ENCODE measurements at places on chromosomes 7 and 10.

DNA sequence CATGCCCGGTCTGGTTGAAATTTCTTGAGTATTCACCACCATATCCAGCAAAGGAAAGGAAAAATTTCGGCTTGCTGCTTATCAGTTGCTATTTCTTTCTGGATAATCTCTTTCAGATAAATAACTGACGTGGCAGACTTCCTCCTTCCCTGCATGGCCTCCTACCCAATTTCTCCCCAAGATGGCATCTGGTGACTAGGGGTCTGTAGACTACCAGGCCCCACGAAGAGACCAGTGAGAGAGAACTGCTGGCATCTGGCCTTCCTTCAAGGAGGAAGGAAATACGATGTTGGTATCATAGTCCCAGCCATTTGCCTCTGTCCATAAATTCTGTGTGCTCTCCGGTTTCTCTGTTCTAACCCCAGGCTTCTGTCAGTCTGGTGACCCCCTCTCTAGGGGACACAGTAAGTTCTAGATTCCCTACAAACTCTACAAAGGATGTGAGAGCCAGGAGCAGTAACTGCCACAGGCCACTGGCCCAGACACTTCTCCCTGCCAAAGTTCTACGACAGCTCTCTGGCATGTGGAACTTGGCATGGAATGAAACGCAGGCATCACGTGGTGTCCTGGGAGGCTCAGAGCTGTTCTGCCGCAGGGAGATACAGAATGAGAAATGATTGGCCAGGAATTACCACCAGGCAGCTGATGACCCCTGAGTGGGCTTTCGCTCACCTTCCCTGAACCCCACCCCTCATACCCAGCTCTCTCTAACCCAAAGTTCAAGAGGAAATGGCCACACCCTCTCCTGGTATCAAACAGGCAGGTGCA lies 30.0 kb upstream of the MSRB2 start:
- DNase-seq = peak; percentile 70

DNA sequence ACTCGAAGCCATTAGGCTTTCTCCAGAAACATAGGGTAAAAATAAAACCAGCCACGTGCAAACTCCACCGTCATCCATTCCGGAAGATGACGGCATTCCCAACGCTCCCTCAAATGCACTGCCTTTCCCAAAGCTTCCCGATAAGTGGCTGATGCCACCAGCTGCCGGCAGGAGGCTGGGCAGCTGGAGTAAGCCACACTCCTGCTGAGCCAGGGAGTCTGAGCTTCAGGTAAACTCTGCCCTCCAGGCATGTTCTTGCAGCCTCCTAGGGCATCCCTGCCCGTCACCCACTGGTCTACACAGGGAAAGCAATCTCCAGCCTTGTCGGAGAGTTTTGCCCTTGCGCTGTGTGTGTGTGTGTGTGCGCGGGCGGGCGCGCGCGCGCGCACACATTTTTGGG lies 40.5 kb upstream of the TMEM273 start:
- no peak for DNase-seq

- DNase-seq = no peak
Measured at GRCh38 chr10:91617072-91617609, 15.7 kb downstream of the PPP1R3C start.

DNA sequence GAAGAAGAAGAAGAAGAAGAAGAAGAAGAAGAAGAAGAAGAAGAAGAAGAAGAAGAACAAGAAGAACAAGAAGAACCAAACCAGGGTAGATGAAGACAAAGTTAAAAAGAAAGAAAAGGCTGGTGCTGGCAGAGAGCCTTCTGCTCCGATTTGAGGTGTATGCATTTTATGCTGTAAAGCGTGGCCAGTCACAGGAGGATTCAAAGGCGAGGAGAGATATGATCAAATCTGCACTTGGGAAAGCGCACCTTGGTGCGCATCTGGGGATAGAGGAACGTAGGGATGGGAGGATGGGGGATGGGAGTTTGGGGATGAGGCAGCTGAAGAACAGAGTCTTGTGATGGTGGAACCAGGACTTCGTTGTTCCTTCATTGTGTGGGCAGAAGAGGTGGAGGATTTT lies at the start of gene NME8:
TSS of gene NME8 (plus strand) at position 301 of the 400 bp plus-strand sequence. CDS start 1,670 bp downstream, outside the sequence.
- no peak for DNase-seq

GRCh38 chr7:69358163-69358821 lies 240.0 kb upstream of the AUTS2 start:
- DNase-seq = no peak

DNA sequence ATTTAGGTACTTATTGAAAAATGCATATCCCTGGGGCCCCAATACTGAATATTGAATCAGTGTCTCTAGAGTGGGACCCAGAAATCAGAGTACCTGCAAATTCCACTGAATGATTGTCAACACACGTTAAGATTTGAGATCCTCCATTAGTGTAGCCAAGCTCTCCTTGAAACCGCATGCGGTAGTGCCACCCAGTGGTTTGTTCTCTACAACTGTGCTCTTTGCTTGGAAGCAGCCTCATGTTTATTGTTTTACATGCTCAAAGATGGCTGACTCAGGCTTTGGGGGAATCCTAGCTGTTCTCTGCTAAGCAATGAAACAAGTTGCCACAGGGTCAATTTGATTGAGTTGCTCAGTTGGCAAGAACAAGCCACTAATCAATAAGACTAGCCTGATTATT lies 340.2 kb upstream of the CELF2 start:
- DNase-seq = no peak

- no peak for DNase-seq
Measured at GRCh38 chr10:17062009-17062408, 67.6 kb downstream of the CUBN start.

GRCh38 chr10:96507044-96507443 lies 6.7 kb downstream of the TLL2 start:
- no peak for DNase-seq

DNA sequence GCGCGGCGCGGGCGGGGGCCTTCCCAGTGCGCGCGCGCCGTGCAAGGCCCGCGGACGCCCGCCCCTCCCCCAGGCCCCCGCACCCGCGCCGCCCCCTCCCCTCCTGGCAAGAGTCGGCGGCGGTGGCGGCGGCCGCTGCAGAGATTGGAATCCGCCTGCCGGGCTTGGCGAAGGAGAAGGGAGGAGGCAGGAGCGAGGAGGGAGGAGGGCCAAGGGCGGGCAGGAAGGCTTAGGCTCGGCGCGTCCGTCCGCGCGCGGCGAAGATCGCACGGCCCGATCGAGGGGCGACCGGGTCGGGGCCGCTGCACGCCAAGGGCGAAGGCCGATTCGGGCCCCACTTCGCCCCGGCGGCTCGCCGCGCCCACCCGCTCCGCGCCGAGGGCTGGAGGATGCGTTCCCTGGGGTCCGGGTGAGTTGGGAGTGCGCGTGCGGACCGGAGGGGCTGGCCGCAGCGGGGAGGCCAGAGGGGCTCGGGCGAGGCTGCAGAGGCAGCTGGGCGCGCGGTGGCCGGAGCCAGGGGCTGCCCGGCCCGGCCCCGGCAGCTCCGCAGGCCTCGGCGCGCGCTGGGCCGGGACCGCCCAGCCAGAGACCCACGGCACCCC lies at the start of gene BMPR1A:
TSS of gene BMPR1A (plus strand) at position 109 of the 602 bp plus-strand sequence. CDS start 119,400 bp downstream, outside the sequence.
- DNase-seq = no peak

DNA sequence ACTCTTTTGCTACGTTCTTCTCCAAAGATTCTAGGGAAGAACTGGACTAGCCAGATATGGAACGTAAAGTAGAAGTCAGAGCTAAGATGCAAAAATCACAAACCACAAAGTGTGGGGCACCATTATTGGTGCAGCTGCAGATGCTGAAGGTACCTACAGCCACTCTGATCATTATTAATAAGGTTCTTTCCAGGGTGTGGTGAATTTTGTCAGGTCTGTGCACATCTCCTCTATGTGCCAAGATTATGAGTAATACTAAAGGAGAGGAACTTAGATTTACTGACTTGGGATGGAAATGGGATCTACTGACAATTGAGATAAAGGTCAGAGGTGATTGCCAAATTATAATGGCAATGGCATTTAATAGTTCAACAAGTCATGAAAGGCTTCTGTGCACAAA lies 148.2 kb downstream of the RAPGEF5 start:
- DNase-seq = no peak

- no peak for DNase-seq
Measured at GRCh38 chr7:12436896-12437535, 33.4 kb upstream of the VWDE start.

DNA sequence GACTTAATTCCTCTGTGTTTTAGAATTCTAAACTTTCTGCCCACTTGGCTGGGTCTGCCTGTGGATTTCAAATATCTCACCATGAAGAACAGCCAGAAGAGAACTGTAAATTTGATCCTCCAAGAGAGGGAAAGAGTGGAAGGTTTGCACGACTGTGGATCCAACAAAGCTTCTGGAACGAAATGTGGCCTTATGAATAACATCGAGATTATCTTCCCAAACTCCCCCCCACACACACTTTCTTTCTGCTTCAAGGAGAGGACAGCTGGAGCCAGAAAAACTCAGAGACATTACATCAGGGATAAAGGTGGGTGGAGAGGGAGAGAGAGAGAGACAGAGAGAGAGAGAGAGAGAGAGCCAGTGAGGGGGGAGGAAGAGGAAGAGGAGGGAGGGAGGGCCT lies 570.1 kb upstream of the MGMT start:
- no peak for DNase-seq

DNA sequence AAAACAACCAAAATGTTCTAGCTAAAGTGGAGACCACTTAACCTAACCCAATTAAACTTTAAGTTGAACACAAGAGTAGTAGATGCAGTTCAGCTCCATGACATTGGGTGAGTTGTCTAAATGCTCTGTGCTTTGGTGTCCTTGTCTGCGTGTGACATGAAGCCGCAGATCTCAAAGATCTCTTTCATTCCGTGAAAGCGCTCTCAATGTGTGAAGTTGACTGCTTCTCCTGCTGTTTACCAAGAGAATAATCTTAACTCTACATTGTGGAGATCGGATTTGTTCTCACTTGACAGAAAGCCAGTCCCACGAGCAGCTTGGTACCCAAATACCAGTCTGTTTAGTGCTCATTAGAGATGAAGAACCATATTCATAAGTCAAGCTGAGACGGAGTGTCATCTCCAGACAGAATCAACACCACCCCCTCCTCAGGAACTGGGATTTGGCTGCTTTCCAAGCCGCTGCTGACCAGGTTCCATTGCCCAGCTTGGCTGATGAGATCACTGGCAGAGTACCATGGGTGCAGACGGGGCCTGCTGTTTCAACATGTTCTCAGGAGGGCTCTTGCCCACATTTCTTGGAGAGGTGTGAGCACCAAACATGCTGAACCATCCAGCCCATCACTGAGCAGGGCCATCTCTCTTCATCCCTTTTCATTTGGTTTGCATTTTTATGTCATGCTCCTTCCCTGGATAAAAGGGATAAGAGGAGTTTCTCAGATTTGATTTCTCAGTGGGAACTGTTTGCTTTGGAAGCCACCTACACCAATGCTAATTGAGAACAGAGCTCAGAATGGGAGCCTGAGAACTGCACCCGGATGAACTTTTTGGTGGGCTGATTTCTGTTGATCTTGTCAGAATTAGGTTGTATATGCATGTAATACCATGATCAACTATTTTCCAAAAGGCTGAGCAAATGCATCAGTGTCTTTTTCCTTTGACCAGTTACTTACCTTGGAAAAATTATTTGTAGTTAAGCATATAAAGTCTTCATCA lies 95.8 kb upstream of the AGBL3 start:
- peak; percentile 21 for DNase-seq

DNA sequence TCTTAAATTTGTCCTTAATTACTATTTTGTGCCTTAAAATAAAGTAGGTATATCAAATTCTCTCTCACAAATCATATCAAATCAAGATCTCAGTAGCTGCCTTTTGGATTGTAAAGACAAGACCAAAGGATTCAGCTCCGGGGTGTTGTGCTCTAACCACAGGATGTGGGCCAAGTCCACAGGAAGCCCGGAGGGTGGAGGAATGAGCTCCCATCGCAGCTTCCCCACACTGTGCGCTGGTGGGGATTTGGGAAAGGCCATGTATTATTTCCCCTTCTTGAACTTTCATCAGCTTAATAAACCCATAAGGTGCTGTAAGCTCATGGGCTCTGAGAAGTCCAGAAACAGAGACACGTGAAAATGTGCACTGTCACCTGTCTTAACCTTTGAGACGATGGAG lies 241.6 kb upstream of the TCERG1L start:
- DNase-seq = no peak

DNA sequence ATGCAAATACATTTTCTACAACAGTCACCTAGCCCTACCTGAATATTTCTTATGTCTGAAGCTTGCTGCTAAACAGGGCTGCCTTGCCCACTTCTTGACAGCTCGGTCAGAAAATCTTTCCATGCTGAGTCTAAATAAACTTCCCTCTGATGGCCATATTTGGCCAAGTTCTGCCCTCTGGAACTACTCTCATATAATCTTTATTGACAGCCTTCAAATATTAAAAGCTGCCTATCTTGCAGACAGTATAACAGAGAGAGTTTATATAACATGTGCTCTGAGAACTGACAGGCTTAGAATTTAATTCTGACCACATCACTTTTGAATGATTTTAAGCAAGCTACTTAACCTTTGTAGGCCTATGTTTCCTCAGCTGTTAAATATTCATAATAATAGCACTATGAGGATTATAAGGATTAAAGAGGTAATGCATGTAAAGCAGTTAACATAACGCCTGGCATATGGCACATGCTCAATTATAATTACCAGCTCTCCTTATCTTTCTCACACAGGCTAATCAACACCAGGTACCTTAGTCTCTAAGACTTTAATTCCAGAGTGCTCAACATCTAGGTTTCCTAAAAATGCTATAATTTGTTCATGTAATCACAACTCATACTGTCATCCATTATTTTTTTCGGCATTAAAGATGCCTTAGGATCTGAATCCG lies 334.1 kb downstream of the HPSE2 start:
- no peak for DNase-seq

GRCh38 chr10:59587083-59587755 lies 122.4 kb downstream of the SLC16A9 start:
- DNase-seq = no peak

GRCh38 chr10:91036807-91037411 lies 116.0 kb upstream of the ANKRD1 start:
- DNase-seq = no peak

- DNase-seq = no peak
Measured at GRCh38 chr10:33015761-33016547, 57.9 kb upstream of the ITGB1 start.

DNA sequence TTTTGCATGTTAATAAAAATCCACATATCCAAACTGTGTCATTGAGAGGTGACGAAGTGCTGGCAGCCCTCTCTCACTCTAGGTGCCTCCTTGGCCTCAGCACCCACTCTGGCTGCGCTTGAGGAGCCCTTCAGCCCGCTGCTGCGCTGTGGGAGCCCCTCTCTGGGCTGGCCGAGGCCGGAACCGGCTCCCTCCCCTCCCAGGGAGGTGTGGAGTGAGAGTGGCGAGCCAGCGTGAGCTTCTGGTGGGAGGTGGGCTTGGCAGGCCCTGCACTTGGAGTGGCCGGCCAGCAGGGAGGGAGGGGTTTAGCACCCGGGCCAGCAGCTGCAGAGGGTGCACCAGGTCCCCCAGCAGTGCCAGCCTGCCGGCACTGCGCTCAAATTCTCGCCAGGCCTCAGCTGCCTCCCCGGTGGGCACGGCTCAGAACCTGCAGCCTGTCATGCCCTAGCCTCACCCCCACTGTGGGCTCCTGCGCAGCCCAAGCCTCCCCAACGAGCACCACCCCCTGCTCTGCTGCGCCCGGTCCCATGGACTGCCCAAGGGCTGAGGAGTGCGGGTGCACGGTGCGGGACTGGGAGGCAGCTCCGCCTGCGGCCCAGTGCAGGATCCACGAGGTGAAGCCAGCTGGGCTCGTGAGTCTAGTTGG lies 11.1 kb downstream of the YAE1 start:
- no peak for DNase-seq

Measured in nucleus accumbens (tissue), 56 donors.